ENCODE measurements at places on chromosomes 2 and 18.

DNA sequence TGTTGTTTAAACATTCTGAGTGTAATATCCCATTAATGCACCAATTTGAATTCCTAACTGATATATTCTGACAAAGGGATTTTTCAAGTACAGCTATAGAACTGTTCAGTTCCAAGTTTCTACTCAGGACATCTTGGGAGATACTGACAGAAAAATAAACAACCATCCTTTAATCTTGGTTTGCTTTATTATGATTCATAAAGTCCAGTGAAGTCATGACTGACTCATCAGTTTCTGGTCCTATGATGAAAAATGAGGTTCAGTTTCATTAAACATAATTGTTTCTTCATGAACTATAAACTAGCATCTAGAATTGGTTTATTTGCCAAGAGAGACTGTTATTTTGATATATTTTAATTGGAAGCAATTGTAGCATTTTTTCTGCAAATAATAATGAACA is 896.2 kb downstream of the CCDC85A start:
- no peak for DNase-seq

GRCh38 chr2:223870840-223871611 is 33.6 kb upstream of the AP1S3 start:
- no peak for DNase-seq

- no peak for DNase-seq
Measured at GRCh38 chr2:5562426-5562825, 129.8 kb upstream of the SOX11 start.

- no peak for DNase-seq
Measured at GRCh38 chr2:3739313-3739712, 35.9 kb downstream of the DCDC2C start.

GRCh38 chr2:128660836-128661235 is 342.2 kb upstream of the HS6ST1 start:
- DNase-seq, result no peak

GRCh38 chr2:199792381-199792780 is 58.6 kb downstream of the FTCDNL1 start:
- no peak for DNase-seq

- DNase-seq, result no peak
Measured at GRCh38 chr2:42171396-42171980, 2.3 kb downstream of the EML4 start.

DNA sequence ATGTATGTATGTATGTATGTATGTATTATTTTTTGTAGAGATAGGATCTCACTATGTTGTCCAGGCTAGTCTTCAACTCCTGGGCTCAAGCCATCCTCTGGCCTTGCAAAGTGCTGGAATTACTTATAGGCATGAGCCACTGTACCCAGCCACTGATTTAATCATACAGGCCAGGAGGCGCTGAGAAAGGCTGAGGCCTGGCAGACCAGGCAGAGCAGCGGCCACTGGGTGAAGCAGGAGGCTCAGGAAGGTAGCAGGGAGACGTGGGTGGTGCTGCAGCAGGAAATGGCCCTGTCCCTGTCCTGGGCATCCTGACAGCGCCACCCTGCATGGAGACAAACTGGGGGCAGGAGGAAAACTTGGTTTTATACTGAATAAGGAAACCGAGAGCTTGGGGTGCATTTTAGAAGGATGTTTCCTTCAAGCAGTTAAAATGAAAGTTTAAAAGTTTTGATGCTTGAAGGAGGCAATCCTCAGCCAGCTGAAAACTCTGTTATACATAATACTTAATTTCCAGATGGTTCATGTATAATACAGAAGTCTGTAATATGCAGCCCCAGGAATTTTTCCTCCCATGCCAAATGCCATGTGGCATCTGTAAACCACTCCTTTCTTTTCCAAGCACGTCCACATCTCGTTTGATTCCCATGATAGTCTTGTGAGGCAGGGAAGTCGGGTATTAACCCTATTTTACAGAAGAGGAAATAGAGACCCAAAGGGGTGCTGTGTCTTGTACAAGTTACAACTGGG is 182.4 kb downstream of the CELF4 start:
- DNase-seq, result no peak
